Epithelial cell of proximal tubule (primary cell): ENCODE measurements at places on chromosomes 16 and 17.

DNA sequence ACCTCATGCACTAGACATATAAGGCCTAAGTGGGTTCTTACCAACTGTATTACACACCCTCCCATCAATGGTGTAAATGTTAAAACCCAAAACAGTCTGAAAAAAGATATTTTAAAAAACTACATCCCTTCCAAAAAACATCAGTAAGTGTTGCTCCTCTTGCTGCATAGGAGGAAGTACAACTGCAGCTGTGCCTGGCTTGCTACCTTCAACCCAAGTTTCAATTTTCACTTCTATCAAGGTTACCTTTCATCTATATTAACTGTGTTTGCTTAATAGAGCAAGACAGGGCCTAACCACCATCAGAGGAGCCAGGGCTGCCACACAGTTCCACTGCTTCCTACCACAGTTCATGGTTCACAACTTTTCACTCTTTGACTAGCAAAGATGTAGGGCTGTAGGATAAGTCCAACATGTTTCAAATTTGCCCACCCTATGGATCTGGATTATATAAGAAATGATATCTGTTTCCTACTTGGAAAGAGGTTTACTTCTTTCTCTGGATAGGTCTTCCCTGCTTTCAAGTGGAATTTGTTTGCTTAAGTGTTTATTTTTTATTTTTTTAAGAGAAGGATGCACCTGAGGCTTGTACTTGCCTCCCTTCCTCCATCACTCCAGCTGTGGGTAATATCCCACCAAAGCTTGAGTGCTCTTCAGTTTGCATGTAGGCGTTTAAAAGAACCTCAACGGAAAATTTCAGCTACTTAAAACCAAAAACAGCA is 56.7 kb downstream of the GRB7 start:
- no peak for DNase-seq

DNA sequence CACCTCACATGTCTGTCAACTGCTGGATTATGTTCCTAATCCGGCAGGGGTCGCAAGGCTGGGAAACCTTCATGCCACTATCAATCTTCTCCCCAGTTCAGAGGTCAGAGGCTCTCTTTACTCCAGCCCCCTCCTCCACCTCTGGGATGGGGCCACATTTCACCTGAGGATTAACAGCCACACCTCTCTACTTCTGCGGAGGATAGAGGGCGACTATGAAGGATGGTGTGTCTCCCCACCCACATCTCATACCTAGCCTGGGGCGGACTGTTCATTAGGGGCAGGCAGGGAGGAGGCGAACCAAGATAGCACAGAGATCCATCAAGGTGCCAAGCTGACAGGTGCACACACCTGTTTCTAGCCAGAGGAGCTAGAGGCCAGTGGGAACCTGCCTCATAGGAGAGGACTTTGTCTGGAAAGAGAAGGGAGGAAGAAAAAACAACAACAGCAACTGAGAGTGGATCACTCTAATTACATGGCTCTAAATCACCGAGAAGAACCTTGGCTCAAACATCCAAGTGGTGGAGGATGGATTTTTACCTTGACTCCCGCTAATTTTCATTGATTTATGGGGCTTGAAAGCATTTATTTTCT is 41.9 kb upstream of the SKAP1 start:
- no peak for DNase-seq

DNA sequence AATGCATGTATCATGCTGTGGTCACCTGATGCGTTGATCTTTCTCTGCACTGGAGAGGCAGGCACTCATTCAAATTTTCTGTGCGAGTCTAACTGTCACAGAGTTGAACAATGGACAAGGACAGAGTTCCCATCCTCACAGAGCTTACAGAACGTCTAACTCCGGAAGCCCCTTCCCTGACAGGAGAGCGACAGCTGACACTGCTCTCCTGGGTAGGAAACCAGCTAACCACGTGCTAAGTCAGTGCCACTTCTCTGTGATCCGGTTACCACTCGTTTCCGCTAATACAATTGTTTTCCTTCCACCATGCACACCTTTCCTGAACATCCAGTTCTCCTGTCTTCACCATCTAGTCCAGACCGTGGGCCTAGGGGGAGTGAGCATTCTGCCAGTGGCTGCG is 11.3 kb downstream of the KLHDC4 start:
- DNase-seq: no peak

DNA sequence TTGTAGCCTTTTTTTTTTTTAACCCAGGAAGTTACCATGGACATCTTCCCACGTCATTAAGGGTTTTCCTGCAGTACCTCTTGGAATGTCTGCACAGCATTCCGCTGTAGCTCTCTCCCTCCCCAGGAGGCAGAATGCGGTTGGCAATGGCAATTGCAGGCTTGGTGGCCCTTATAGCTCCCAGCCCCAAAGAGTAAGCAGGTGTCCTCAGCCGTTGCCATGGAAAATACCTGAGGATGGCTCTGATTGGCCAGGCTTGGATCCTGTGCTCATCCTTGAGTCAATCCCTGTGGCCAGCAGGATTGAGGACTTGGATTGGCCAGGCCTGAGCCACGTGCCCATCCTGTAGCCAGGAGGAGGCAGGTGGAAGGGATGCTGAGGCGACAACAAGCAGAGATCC is 15.5 kb upstream of the TIMP2 start:
- DNase-seq: no peak

GRCh38 chr16:5447734-5448133 is 350.1 kb upstream of the EEF2KMT start:
- no peak for DNase-seq

GRCh38 chr16:11691771-11692170 is 23.5 kb downstream of the SNN start:
- no peak for DNase-seq

GRCh38 chr17:67779098-67779672 is 46.1 kb upstream of the BPTF start:
- DNase-seq: no peak

DNA sequence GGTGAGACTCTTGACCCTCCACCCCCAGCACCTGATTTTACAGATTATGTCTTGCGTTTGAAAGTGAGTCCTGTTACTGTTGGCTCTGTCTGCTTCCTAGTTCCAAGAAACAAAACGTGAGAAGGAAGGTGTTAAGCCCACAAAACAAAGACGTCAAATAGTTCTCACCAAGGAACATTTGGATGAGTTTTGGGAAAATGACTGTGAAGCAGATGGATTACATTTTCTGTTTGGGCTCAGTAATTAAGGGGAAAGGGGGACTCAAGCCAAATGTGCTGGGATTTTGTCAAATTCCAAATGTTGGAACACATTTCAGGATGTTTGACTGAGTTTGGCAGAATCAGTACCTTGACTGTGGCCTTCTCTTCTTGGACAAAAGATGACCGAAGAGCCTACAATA is 71.2 kb downstream of the PCTP start:
- DNase-seq: no peak

- DNase-seq: peak; percentile 83
Observed at GRCh38 chr17:65785109-65785508, 223.7 kb upstream of the AXIN2 start.

DNA sequence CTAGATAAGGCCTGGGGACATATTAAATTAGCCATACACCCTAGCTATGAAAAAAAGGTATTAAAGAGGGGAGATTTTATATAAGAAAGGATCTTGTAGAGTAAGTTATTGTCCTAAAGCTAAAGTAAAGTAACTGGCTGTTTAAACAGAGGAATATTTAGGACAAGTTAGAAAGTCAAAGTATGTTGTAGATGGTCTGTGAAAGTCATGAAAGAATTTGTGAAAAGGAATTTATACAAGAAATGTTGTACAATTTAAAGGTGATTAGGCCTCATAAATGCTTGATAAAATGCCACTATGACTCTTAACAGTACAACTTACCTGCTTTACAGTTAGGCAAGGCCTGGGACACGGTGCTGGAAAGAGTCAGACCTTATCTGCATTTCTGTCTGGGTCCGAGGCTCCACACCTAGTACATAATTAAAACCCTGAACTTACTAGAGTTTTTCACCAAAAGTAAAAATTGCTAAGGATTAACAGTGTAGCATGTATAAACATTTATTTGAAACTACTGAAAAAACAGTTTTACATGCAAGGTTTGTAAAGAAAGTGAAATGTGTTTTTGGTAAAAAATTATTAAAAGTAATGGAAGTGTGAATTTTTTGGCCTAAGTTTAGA is 445.3 kb upstream of the TOM1L1 start:
- DNase-seq: no peak

GRCh38 chr16:51722467-51722866 is 571.4 kb upstream of the SALL1 start:
- no peak for DNase-seq

DNA sequence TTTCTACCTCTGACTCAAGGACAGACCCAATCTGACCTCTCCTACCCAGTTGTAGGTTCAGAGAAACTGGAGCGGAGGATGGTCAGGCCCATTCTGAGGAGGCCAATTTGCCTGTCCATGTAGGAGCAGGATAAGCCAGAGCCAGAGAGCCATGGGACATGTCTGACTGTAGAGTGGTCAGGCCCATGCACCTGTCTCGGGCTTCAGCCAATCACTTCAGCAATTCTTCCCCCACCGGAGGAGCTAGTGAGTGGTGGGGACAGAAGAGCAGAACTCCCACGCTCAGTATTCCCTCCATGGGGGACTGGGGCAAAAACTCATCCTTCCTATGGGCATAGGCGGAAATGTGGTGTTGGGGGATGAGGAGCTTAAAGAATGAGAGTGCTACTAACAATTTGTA is 14.3 kb downstream of the DCAF7 start:
- DNase-seq: no peak

- no peak for DNase-seq
Observed at GRCh38 chr17:40974366-40974765, 7.6 kb upstream of the KRT39 start.

GRCh38 chr17:43770957-43771356 is 7.8 kb downstream of the DUSP3 start:
- DNase-seq: no peak
